ENCODE measurements at places on chromosomes 16 and 17.

- no peak for DNase-seq
Measured at GRCh38 chr17:42182927-42183734, 2.1 kb downstream of the HCRT start.

GRCh38 chr17:75876190-75876937, 2.0 kb downstream of the TRIM47 start:
- peak; percentile 33 for DNase-seq

DNA sequence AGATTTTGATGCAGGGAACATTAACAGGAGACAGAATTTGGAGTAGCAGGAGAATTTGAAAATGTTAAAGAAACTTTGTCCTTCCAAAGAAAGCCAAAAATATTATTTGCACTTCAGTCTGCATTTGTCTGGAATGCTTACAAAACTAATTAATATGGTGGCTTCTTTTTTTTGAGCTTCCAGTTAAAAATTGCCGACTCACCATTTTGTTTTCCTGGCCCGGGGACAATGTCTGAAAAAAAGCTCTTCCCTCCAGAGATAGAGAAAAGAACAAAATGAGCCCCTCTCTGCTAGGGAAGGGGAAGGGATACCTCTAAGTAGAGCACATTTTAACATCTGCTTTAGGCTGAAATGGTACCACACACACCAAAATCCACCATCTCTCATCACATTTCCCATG, 360.8 kb downstream of the SOX9 start:
- DNase-seq = no peak

DNA sequence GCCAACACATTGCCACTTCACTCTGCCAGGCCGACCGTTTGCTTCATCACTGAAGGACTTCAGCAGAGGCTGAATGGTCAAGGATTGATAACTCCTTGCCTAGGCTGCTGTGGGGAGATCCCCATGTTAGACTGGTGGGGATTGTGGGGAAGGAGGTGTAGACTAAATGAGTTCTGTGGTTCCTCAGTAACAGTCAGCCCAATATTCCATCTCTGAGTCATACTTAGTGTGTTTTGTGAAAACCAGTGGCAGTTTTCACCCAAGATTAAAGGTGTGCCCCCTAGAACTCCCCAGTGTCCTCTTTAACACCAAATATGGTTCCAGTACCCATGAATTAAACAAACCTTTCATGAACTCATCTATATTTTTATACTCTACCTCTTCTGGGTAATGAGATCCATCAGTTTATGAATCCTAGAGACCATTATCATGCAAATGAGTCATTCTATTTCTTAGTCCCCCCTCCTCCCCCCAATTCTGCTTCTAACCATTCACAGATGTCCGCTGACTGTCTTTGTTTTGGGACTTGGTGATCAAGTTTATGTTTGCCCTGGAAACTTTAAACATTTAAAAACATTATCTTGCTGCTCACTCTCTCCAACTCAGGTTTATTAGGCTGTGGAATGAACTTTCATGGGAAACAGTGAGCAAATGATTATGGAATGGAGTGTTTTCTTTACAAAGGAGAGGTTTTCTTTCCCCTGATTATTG, 66.8 kb upstream of the GAS7 start:
- DNase-seq = no peak

DNA sequence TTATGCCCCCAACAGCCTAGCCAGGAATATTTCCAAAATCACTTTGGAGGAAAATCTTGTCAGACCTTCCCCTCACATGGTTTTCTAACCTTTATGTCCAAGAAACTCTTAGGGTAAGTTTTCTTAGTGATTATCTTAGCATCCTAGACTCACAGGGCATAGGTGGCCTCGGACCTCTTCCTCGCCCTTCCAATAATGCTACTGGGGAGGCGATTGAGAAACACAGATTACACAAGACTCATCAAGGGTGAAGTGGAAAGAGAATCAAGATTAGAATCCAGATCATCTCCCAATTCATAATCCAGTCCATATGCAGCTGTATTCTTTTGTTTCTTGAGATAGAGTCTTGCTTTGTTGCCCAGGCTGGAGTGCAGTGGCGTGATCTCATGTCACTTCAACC, 358.4 kb upstream of the CDH5 start:
- no peak for DNase-seq

DNA sequence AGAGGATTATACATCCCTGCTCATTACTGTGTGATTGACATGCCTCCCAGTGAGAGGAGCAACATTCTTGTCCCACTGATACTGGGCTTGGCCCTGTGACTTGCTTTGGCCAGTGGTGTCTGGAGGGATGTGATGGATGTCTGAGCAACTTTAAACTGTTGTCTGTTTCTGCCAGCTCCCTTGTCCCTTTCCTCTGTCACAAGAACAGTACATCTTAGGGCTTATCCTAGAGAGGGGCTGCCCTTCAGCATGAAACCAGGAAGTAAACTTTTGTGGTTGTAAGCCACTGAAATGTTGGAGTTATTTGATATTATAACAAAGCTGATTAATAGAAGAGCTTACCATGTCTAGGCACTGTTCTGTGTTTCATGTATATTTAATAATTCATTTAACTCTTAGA, 82.9 kb upstream of the GPRC5B start:
- DNase-seq = no peak

DNA sequence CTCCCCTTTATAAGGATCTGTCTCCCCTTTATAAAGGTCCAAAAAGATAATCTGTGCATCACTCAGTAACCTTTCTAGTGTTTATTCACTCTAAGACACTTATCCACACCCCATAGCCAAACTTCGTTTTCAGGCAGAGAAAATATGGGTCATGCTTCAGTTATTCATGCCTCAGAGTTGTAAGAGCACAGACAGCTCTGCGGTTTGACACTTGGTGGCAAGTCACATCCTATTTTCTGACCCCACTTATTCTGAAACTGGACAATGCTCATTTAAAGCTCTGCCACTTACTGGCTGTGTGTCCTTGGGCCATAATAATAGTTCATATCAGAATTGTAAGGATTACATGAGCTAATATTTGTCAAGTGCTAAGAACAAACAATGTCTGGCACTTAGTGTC, 2.0 kb upstream of the KRTAP2-1 start:
- no peak for DNase-seq

DNA sequence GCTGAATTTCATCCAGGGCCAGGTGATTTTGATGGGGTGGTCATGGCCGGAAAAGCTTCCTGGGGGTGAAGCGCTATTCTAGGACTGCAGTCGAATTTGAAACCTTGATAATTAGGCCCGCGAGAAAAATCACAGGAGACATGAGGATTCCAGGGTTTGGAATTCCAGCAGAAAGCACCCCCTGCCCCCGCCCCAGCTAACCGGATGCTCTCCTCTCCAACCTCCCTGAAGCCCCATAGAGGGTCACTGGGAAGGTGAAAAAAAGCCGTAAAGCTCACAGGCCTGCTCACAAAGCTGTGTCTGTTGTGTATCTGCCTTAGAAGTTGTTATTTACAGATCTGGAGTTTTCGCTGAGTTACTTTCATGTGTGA, 1.2 kb upstream of the GINS2 start:
- DNase-seq = no peak

DNA sequence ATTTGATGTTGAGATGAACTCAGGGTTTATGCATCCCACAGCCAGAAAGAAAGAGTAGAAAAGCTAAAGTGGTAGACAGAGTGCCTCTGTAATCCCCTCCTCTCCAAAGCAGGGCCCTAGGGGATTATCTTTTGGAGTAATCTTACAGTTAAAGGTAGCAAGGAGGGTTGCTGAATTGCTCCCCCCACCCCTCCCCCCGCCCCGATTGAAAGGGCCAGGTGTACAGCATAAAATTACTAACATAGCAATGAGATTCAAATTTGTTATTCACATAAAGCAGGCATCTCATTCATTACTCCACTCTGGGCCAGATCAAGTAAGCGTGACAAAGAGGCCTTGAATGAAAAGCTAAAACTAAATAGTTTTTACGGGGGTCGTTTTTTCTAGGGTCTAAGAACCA, 72.7 kb downstream of the STH start:
- no peak for DNase-seq

GRCh38 chr17:35046740-35047283, 16.7 kb downstream of the RFFL start:
- no peak for DNase-seq

DNA sequence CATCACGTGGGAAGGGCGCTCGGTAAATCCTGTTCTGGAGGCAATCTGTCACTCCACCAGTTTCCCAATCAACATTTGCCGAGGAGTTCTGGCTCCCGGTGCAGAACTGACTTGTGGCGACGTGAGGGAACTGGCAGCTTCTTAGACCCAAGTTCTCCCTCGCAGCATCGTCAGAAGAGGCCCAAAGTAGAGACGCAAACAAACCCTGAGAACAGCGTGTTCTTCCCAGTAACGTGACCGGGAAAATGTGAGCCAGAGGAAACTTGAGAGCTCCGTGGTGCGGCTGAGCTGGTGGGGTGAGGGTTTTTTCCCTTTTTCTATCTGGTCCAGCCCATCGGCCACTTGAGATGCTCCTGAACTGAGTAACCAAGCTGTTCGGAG, 158.9 kb upstream of the CACNG5 start:
- no peak for DNase-seq

DNA sequence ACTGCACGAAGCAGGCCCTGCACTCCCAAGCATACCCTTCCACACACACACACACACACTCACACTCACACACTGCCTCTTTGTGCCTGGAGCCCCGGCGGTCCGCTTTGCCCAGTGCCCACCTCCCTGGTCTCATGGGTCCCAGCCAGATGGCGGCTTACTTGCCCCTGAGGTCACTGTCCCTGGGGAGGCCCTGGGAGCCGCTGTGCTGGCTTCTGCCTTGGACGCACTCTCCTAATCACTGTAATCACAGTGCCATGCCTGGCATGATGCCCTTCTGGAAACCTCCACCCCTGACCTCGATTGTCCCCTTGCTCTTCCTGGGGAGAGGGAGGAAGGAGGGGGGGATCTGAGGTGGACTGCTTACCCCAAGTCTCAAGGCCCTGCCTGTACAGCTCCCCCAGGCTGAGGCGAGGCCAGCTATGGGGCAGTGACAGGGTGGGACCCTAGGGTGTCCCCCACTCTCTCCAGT, 36.0 kb downstream of the ARHGAP23 start:
- no peak for DNase-seq

DNA sequence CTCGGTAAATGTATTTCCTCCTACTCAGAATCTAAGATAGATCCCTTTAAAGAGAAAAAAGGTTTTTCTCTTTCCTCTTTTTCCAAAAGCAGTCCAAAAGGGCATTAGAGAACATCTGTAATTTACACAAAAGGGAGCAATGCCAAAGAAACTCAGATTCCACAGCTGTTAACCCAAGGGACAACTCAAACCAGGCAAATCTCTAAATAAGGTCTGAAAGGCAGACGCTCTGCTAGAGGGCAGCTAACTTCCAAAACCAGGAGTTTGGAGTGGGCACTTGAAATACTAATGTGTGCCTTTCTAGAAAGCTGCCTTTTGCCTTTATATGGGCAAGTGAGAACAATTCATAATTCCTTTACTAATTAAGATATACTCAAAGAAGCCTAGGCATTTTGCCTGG, 435.7 kb downstream of the ZFHX3 start:
- DNase-seq = no peak

DNA sequence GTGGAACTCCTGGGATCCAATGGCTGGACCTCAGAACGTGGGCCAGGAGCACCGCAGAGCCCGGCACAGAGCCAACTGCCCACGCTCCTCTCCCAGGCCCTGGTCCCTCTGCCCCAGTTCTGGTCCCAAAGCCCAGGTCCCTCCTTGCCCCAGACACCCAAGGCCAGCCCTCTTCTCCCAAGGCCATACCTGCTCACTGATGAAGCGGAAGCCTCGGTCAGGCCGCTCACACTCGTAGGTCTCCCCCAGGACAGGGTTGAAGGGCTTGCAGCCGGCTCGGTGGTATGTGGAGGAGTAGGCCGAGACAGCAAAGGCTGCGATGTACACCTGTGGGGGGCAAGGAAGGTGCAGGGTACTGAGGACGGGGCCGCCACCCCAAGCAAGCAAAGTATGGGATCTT, 8.5 kb downstream of the OSBPL7 start:
- no peak for DNase-seq

DNA sequence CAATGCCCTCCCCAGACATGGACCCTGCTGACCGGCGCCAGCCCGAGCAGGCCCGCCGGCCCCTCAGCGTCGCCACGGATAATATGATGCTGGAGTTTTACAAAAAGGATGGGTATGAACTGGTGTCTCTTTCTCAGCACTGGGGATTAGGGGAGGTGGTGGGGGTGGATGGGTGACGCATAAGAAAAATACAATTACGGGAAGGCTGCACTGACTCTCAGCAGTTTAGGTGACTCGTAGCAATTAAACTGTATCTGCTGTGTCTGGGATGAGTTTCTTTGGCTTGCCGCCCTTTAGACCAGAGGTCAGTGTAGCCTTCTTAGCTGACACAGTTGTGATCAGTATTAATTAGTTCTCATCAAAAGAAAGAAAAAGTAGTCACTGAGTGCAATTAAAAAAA, 59.0 kb downstream of the ELAC2 start:
- DNase-seq = no peak

DNA sequence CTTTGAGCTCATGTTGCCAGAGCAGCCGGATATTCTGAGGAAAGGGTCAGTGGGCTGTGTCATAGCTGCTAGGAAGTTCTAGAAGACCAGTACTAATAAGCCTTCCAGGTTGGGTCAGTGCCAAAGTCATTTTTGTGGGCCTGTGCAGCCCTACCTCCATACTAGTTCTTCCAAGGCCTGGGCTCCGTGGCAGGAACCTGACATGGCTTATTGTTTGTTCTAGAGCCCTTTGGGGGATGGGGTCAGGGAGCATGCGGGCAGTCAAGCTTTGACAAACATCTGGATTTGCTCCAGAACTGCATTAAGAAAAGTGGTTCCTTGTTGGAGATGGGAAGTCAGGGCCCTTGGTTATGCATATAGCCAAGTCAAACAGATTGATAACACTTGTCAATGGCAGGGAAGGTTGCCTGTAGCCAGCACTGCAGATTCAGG, 7.6 kb downstream of the ALKBH5 start:
- no peak for DNase-seq

GRCh38 chr16:68469796-68470460, 21.6 kb upstream of the SMPD3 start:
- no peak for DNase-seq

DNA sequence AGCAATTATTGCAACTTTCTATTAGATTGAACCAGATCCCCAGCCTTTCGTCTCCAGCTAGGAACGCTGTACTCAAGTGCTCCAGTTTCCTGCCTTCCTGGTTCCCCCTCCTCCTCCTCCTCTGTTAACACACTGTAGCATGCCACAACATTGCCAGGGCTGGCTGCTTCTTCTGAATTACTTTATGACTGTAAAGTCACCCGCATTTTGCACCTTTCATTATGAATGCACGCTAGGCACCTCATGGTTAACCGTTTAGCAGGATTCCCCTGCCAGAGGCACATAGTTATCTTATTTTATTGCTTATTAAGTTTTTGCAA, 4.5 kb downstream of the ZNF423 start:
- no peak for DNase-seq

All from stimulated activated CD4-positive, alpha-beta T cell treated with anti-CD3 and anti-CD28 coated beads, TNF-alpha, amount 100 ng/mL, for 4 hours (primary cell).